ENCODE measurements at places on chromosomes 1 and 21. TPM values are rescaled to one million over a fixed set of nuclear protein-coding genes. Genes with fewer than 3 reads are reported as not detected.
A peak's percentile ranks its signal among the peaks of the same experiment; 100 is the strongest.

The AMY1C gene
- not detected for total RNA-seq

The ANGPTL3 gene
- not detected for total RNA-seq

DNA sequence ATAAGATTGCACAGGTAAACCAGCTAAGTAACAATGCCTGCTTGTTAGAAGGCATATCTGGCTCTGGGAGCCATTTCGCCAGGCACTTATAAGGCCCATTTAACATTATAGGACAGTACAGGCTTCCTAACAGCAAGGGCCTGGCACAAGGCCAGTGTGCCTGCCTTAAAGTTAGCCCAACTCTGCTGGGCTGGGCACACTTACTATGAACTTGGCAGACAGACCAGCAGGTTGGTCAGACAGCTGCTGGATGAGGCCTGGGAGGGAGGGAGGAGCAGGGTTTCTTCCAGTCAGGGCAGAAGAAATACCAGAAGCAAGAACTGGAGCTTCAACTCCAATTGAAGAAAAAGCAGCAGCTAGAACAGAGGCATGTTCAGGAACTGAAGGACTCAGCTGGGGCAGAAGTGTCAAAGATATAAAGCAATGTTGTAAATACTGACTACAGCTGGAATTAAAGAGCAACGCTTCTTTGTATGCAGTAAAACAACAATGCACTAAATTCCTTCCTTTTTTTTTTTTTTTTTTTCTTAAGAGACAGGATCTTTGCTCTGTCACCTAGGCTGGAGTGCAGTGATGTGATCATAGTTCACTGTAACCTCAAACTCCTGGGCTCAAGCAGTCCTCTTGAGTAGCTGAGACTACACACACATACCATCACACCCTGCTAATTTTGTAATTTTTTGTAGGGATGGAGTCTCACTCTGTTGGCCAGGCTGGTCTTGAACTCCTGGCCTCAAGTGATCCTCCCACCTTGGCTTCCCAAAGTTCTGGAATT lies 4.9 kb downstream of the CACHD1 start:
- DNase-seq: no peak

The AKR7A3 gene
- total RNA-seq: 0.49 TPM

DNA sequence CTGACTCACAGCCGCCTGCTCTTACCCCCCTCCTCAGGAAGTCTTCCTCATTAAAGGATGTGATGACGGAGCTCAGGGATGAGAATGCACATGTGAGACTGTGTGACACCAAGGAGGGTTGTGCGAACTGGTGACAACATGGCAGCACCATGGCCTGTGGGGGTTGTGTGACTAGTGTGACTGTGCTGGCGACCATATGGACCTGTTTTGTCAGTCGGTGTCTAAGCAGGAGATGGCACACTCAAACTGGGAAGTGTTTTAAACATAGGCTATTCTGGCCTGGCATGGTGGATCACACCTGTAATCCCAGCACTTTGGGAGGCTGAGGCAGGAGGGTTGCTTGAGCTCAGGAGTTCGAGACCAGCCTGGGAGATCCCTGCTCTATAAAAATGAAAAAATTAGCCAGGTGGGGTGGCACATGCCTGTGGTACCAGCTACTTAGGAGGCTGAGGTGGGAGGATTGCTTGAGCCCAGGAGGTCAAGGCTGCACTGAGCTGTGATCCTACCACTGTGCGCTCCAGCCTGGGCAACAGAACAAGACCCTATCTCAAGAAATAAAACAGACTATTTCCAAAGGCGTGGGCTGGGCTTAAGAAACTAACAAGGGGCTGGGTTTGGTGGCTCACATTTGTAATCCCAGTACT lies 7.4 kb downstream of the TRNP1 start:
- DNase-seq: peak; percentile 55

The PTGFRN gene
- 71.6 TPM for total RNA-seq

GRCh38 chr1:179077396-179077795 lies 4.5 kb upstream of the TOR3A start:
- no peak for DNase-seq

All from endothelial cell of umbilical vein (primary cell).